Kidney epithelial cell (primary cell): ENCODE measurements at places on chromosomes 6 and 20. TPM values are rescaled to one million over a fixed set of nuclear protein-coding genes. Genes with fewer than 3 reads are reported as not detected.

The OR5V1 gene
- total RNA-seq, result not detected in 2 replicates

The CRIP3 gene
- 0.67 TPM in 1 of 2 replicates, not detected in the other for total RNA-seq

DNA sequence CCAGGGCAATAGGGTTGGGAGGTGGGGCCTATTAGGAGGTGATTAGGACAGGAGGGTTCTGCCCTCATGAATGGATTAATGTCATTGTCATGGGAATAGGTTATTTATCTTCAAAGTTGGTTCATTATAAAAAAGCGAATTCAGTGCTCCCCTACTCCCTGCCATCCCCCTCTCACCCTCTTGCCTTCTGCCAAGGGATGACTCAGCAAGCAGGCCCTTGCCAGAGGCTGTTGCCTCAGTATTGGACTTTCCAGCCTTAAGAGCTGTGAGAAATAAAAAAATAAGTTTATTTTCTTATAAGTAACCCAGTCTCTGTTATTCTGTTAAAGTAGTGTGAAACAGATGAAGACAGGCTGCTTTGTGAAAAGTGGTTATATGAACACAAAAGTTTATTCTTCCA, 381.1 kb upstream of the ZFP64 start:
- no peak for DNase-seq

DNA sequence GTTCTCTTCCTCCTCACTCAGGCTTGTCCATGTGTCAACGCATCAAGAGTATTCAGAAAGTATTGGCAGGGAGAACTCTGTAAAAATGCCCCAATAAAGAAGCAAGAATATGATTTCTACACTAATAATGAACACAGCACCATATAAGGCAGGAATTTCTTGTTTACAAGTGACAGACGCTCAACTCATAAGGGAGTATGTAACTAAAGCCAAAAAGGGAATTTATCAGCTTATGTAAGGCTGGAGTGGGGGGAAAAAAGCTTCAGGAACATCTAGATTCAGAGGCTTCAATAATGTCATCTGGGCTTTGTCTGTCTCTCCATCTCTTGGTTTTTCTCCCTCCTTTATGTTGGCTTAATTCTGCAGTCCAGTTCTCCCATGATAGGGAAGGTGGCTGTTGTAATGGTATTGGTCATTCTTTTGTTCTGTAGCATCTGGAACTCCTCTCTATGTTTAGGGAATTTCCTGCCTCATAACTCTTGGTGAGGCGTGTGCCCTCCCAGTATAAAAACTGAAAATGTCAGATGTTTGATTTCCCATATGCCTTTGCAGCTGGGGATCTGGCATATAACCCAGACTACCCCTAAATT, 125.1 kb upstream of the COL21A1 start:
- DNase-seq, result no peak

- DNase-seq, result no peak
Observed at GRCh38 chr6:168163096-168163731, 84.2 kb upstream of the FRMD1 start.

DNA sequence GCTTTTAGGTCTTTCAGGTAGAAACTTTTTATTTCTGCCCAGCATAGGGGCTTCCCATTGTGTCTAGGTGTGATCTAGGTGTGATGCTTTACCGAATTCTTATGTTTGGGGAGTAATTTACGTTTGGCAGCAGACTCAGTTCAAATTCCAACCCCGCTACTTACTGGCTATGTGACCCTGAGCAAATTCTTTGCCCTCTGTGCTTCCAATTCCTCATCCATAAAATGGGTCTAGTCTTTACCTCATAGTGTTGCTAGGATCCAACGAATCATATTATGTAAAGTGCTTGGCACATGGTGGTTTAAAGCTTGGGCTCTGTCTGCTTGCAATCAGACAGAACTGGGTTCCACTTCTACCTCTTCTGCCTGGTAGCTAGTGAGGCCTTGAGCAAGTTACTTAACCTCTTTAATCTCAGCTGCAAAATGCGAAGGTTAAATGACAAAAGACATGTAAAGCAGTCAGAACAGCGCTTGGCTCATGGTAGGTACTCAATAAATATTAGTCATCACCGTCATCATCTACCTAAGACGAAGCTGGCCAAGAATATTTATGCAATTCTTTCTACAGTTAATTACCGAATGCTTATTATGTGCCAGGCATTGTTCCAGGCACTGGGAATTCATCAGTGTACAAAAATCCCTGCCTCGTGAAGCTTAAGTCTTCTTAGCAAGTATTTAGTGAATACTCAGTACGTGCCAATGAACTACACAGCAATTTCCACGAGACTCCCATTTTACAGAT, 1.0 kb downstream of the NSFL1C start:
- DNase-seq, result no peak

- DNase-seq, result no peak
Observed at GRCh38 chr6:144220031-144220790, 64.9 kb upstream of the UTRN start.

- DNase-seq, result no peak
Observed at GRCh38 chr6:58419321-58419720, 1101.9 kb downstream of the PRIM2 start.

DNA sequence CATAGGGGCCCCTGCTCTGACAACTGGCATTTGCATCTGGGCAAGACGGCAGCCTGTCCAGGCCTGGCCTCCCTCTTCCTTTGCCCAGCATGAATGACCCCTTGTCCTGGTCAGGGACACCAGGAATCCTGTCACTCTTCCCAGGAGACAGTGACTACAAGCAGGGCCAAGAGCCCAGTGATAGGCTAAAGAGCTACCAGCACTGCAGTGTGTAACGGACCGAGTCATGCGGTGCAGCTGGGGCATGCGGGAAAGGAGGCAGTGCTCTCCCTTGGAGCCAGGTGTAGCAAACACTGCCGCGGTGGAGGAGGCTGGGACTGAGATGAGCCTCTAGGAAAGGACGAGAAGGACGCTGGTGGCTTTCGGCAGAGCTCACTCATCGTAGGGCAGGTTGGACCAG, 38.7 kb upstream of the DSP start:
- DNase-seq, result no peak

The GJA10 gene
- total RNA-seq, result not detected in 2 replicates

DNA sequence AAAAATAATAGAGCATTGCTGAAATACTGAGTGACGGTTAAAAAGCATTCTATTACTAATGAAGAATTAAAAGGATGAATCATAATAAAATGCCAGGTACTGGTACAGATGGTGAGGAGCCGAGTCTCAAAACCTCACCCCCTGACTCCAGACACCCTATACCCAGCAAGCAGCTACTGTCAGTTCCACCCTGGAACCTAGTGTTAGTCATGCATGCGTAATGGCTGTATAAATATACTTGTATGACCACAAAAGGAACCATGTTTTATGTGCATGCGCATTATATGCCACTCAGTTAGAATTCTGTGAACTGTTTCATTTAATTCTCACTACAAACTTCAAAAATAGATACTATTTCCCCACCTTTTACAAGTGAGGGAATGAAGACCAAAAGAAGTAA, 568.7 kb upstream of the RNF217 start:
- no peak for DNase-seq

- DNase-seq, result no peak
Observed at GRCh38 chr6:114449659-114450058, 106.8 kb upstream of the HS3ST5 start.

- DNase-seq, result no peak
Observed at GRCh38 chr6:42532038-42532669, 31.7 kb upstream of the UBR2 start.

- DNase-seq, result no peak
Observed at GRCh38 chr20:63741354-63741675, 1.7 kb downstream of the SLC2A4RG start.

- no peak for DNase-seq
Observed at GRCh38 chr6:139711804-139712585, 337.5 kb upstream of the CITED2 start.

DNA sequence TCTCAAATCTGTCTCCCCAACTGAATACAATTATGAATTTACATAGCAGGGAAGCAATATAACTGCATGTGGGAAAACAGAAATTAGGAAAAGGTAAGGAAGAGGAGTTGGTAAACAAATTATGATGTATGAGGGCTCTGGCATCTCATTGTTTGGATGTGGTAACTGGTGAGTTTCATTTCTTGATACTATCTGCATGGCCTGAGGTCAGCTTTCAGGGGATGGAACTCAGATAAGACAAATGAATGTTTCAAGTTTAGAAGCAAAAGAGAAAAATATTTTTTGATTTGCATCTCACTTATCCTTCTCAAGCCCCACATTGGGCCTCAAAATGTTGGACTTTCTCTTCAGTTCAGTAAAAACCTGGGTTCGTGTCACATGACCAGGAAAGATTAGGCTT, 302.2 kb upstream of the GJE1 start:
- no peak for DNase-seq

The TCF15 gene
- total RNA-seq, result 0.07 and 1.5 TPM in 2 replicates

DNA sequence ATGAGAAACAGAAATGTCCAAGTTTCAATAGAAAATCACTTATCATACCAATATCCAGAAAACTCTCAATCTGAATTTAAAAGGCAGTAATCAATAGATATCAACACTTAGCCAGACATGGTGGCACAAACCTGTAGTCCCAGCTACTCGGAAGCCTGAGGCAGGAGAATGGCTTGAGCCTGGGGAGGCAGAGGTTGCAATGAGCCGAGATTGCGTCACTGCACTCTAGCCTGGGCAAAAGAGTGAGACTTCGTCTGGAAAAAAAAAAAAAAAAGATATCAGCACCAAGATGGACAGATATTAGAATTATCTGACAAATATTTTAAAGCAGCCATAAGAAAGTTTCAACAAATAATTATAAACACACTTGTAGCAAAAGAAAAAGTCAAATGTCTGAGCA, 47.0 kb downstream of the TCP11 start:
- DNase-seq, result no peak
